ENCODE measurements at places on chromosomes 3 and 15.

DNA sequence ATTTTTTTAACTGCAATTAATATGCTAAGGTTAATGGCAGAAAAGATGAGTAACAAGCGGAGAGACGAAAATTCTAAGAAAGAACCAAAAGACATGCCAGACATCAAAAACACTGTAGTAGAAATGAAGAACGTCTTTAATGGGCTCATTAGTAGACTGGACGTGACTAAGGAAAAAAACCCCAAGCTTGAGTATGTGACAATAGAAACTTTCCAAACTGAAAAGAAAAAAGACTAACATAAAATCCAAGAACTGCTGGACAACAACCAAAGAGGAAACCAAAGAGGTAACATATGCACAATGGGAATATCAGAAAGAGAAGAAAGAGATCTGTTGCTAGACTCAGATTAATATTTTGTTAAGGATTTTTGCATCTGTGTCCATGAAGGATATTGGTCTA, 94.6 kb upstream of the SETMAR start:
- no peak for DNase-seq

- peak; percentile 4 for DNase-seq
These were observed 393.1 kb downstream of the DIPK2A start for GRCh38 chr3:144364737-144365136.

GRCh38 chr15:98446083-98446482, 202.3 kb upstream of the IGF1R start:
- DNase-seq, result no peak

GRCh38 chr3:54262541-54262940, 140.2 kb downstream of the CACNA2D3 start:
- no peak for DNase-seq
